ENCODE measurements at places on chromosomes 7 and 10.
A peak's percentile ranks its signal among the peaks of the same experiment; 100 is the strongest.

DNA sequence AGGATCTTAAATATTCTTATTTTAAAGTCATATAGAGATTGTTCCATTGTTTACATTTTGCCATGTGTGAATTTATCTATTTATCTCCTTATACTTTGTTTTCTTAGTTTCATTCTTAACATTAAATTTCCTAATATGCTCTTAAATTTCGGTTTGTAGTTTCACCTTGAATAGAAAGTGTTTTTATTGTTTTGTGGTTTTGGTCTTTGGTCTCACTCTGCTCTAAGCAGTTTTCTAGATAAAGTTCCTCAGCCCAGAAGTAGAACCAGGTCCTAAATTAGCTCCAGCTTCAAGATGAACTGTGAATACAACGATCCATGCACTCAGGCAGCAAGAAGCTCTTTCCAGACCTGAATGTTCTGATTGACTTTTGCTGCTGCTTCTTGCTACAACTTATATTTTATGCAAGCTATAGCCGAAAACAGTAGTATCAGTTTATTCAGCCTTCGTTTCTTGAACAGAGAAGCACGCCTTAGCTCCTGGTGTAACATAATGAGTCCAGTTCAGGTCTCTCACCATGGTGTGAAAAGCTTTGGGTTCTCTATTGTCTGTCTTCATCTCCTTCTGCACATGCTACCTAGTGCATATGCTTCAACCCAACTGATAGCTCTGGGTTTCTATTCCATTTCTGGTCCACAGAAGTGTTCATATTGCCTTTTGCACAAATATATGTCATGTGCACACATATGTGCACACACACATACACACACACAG, 95.3 kb downstream of the SEM1 start:
- no peak for DNase-seq

DNA sequence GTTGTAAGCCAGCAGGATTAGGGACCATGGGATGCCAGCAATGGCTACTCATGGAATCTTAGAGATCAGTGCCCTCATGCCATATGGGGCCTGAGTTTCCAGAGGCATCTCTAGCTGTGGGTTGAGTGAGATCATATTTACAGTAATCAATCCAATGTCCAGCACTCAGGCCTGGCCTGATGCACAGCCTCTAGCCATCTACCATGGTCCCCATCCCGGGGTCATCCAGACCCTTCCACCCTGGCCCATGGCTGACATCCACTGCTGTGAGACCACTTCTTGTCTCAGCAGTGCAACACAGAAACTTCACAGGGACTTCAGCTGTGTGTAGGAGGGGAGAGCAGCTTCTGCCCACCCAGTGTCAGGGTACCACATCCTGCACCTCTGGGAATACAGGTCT, 6.5 kb upstream of the ADCY1 start:
- DNase-seq: peak; percentile 11

DNA sequence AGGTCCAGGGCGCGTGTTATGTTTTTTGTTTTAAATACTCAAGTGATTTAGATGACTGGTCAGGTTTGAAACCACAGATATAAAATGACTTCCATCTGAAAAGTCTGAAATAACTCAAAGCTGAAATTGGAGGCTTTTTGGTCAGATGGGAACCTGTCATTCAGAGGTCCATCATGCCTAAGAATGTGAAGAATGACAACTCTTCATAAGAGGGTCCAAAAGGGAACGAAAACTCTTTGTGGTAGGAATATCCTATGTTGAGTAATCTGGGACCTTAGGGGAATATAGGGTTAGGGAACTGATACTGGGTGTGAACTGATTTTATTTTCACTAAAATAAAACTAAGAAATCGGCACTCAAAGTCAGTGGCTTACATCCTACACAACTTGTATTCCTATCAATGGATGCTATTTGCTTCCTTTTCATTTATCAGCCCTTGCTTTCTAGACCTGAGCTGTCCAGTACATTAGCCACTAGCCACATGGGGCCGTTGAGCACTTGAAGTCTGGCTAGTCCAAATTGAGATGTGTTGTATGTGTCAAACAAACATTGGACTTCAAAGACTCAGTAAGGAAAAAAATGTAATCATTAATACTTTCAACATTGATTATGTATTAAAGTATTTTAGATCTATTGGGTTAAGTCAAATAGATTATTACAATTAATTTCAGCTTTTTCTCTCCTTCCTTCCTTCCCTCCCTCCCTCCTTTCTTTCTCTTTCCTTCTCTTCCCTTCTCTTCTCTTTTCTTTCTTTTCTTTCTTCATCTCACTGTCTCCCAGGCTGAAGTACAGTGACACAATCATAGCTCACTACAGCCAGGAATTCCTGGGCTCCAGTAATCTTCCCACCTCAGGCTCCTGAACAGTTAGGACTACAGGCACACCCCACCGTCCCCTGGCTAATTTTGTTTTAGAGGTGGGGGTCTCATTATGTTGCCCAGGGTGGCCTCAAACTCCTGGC, 56.5 kb upstream of the KDM7A start:
- no peak for DNase-seq

GRCh38 chr10:71888248-71888622, 37.2 kb upstream of the PSAP start:
- no peak for DNase-seq

- peak; percentile 75 for DNase-seq
Observed at GRCh38 chr7:157568770-157569584, 232.2 kb downstream of the DNAJB6 start.

DNA sequence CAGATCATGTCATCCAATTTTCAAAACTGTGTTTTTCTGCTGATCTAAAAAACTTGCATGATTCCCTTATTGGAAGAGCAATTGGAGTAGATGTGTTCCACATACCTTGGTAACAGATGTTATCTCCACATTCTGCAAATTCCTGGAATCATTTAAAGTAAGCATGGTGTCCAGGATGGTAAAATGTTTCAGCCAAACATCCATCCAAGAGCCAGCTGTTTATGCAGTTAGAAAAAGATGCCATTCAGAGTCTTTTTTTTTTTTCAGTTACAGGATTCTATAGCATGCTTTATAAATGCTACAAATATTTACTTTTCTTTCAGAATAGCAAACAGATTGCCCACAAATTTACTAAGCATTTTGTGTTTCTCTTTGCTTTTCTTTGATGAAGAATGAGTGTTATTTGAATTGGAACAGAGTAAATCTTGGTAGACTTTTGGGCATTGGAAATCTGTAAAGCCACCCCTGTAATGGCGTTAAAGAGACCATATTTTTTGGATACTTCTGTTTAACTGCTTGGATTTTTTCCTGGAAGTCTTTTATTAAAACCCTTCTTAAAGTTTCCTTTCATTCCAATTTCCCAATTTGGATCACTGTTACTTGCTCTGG, 149.8 kb downstream of the GNAT3 start:
- no peak for DNase-seq

DNA sequence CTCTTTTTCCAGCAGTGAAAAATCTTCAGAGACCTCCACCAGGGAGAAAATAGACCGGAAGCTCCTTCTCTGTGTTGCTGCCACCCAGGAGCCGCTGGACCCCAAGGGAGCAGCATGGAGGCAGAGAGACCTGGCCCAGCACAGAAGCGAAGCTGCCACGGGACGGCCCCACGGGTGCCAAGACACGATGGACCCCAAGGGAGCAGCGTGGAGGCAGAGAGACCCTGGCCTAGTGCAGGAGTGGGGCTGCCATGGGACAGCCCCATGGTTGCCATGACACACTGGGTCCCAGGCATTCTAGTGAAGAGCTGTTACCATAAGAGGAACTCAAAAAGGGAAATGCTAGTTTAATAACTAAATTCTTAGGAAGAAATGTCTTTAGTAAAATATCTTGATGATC, 186.3 kb downstream of the PTPRN2 start:
- no peak for DNase-seq

DNA sequence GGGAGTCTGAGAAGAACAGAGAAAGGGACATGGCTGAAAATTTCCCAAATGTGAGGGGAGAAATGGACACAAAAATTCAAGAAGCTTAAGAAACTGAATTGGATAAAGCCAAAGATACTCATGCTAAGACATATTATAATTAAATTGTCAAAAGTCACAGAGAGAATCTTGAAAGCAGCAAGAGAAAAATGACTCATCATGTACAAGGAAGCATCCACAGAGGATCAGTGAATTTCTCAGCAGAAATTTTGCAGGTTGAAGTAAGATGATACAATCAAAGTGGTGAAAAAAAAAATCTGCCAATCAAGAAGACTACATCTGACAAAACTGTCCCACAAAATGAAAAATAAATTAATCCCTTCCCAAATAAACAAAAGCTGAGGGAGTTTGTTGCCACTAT, 56.8 kb downstream of the MPP7 start:
- no peak for DNase-seq

- peak; percentile 56 for DNase-seq
Observed at GRCh38 chr10:2921956-2922680, 145.2 kb upstream of the PFKP start.

GRCh38 chr10:87079106-87079836, 15.4 kb downstream of the GLUD1 start:
- no peak for DNase-seq

GRCh38 chr10:16968416-16969041, 151.3 kb upstream of the RSU1 start:
- no peak for DNase-seq

DNA sequence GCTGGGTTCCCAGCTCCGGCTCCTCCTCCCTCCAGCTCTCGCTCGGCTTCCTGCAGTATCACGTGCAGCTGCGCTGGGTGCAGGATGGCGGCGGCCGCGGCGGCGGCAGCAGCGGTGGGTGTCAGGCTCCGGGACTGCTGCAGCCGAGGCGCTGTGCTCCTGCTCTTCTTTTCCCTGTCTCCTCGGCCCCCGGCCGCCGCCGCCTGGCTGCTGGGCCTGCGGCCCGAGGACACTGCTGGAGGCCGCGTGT, at the start of gene CNNM1:
Gene CNNM1 (plus strand): TSS at position 53 of the 250 bp plus-strand sequence. CDS start 32 bp downstream, at position 85.
- DNase-seq: peak; percentile 86

DNA sequence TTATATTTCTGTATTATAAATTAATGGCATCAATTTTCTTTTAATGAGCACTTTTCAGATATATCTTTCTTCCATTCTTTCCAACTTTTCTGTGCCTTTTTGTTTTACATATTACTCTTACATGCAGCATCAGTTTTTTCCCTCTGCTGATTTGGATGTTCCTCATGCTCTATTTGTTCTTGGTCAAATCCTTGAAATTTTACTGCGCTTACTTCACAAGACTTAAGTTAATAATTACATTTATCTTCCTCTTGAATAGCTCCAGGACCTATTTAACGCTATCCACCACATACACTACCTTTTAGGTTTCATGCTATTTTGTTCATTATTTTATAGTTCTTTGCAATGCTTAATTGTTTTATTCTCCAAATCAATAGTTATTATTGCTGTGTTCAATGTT, 97.6 kb upstream of the CTTNBP2 start:
- no peak for DNase-seq

DNA sequence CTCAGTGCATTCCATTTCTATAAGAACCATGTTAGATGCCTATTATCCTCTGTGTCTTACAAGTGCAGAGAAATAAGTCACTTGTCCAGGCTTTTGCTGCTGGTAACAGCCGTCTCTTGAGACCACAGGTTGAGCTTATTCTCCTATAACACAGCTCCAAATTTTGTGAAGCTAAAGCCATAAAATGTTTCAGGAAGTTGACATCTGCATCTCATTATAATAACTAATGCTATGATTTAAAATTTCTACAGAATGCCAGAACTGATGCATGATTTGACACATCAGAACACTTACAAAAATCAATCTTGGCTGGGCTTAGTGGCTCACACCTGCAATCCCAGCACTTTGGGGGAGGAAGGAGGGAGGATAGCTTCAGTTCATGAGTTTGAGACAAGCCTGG, 986.9 kb downstream of the TYW1 start:
- no peak for DNase-seq
